Activated CD4-positive, alpha-beta T cell treated with anti-CD3 and anti-CD28 coated beads for 36 hours (primary cell): ENCODE measurements at places on chromosomes 2 and 18. TPM values are rescaled to one million over a fixed set of nuclear protein-coding genes. Genes with fewer than 3 reads are reported as not detected.

GRCh38 chr2:114752425-114752824, 310.0 kb downstream of the DPP10 start:
- DNase-seq: no peak

The POLE4 gene
- total RNA-seq: 29.3 TPM

DNA sequence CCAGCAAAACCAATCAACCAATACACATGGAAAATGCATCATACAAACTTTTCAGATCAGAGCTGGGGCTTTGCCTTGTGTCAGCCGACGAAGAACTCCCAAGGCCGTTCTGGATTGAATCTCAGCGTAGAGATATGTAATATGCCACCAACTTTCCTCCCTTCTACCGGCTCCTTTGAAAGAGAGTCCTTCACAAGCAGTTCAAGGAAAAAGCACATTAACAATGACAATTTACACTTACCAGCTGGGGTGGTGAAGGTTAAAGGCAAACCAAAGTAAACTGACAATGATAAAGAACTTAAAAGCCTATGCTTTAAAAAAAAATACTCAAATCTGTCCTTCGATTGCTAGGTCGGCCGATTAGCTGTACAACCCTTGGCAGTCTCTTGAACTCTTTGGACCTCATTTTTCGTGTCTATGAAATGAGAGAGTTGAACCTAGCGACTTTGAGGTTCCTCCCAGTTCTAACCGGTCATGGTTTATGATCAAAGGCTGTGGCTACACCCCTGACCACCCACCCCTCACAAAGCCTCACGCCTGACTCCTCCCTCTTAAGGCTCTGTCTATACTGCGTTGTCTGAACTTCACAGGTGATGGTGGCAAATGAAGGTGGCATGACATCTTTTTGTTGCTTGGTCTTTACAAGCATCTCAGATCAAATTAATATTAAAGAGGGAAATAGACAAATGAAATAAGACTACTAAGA, 46.2 kb downstream of the BCL2 start:
- DNase-seq: no peak

GRCh38 chr2:127597984-127598380, 48.0 kb upstream of the GPR17 start:
- DNase-seq: peak; percentile 5

DNA sequence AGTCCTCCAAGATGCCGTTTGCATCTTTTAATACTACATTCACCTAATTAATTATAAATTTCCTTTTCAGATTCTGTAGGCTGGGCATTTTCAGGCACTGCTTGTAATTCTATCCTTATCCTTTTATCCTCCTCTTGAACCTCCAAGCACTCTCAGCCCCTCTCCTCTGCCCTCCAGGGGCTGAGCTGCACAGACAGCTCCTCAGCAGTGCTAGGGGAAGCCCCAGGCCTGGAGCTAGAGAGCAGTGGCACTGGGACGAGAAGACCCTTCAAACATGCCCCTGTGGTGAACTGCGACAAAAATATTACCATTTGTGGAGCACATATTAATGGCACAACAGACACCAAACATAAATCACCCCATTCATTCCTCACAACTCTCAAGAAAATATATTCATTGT, 32.9 kb downstream of the CFAP210 start:
- no peak for DNase-seq

The GPR39 gene
- not detected for total RNA-seq

- no peak for DNase-seq
Observed at GRCh38 chr18:73749304-73749703, 398.3 kb downstream of the FBXO15 start.

DNA sequence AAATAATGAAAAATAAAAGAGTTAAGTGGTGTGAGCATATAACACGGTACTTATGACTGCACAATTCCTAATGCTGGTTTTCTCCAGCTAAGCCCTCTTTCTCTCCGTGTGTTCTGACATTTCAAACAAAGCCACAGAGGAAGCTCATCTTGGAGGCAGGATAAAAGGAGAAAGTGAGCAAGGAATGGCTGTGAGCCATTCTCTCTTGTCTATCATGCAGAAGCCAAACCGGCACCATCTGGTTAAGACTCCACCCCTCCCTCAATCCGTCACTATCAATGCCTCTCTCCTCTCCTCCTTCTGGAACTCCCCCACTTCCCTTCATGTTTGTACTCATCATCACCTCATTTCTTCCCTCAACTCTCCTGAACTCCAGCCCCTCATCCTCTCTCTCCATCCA, 210.4 kb downstream of the TMEM163 start:
- no peak for DNase-seq

DNA sequence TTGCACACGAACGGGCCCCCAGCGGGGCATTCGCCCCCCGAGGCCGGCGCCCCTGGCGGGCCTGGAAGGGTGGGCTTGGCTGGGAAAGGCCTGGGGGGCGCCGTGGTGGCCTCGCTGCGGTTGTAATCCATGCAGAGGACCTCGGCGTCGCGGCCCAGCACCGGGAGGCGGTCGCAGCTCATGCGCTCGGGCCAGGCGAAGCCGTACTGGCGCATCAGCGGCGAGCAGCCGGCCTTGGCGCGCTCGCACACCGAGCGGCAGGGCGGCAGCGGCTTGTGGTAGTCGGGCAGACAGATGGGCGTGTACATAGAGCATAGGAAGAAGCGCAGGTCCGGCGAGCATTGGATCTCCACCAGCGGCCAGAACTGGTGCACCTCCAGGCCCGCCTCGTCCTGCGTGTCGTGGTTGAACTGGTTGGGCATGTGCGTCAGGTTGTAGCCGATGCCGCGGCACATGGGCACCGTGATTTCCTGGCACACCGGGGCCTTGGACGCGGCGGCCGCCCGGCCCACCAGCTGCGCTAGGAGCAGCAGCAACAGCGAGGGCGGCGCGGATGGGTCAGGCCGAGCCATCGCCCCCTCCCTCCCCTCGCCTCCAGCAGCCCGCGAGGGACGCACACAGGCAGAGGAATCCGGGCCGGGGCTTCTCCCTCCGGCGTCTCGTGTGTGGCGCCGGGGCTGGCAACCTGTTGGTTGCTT, 1.4 kb downstream of the FZD5 start:
- peak; percentile 58 for DNase-seq

- DNase-seq: no peak
Observed at GRCh38 chr18:35172009-35172408, 68.8 kb upstream of the ZNF397 start.

- DNase-seq: no peak
Observed at GRCh38 chr18:27057519-27058234, 127.4 kb downstream of the CHST9 start.

The AGPS gene
- total RNA-seq: 58.7 TPM

- DNase-seq: peak; percentile 57
Observed at GRCh38 chr2:36507408-36507812, 90.6 kb downstream of the FEZ2 start.

- no peak for DNase-seq
Observed at GRCh38 chr2:213934560-213934959, 476.3 kb upstream of the VWC2L start.

The GALNT5 gene
- total RNA-seq: 0.04 TPM

The ANKRD30B gene
- total RNA-seq: not detected

- DNase-seq: no peak
Observed at GRCh38 chr2:236052926-236053821, 115.0 kb downstream of the GBX2 start.

The LRP1B gene
- total RNA-seq: not detected

- DNase-seq: peak; percentile 28
Observed at GRCh38 chr18:49487711-49488310, 777 bp upstream of the C18orf32 start.

DNA sequence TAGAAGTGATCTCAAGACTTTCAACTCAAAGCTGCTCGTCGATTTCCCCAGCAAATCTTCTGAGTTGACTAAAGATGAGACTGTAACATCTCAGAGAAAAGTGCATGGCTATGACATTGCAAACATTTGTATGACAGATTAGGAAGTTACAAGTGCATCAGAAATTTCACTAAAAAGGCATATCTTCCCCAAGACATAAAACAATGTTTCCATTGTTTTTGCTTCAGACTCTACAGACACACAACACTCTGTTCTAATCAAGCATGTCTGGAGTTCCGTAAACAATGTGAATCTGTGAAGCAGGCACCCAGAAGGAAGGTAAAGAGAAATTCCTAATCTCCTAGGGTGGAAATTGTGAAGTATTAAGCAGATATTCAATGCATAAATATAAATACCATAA, 144.6 kb upstream of the LYPD1 start:
- no peak for DNase-seq

GRCh38 chr2:230930149-230930780, 5.2 kb upstream of the GPR55 start:
- no peak for DNase-seq

DNA sequence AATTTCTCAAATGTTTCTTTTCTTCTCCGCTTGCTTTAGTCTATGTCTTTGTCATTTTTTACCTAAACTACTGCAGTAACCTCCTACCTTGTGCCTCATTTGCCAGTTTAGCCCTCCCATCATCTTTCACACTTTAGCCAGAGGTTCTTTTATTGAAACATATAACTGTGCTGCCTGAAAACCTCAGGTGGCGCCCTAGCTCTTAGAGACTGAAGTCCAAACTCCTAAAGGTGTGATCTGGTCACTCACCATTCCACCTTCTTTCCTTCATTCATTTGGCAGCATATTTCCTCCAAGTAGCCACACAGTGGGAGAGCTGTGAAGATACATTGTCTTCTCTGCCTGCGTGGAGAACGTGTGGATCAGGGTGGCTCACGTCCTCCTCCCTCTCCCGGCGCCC, 98.2 kb upstream of the MAPRE2 start:
- DNase-seq: no peak

GRCh38 chr18:41845563-41845962, 109.5 kb upstream of the PIK3C3 start:
- DNase-seq: no peak

GRCh38 chr2:234003972-234004617, 46.4 kb upstream of the SPP2 start:
- DNase-seq: peak; percentile 73

DNA sequence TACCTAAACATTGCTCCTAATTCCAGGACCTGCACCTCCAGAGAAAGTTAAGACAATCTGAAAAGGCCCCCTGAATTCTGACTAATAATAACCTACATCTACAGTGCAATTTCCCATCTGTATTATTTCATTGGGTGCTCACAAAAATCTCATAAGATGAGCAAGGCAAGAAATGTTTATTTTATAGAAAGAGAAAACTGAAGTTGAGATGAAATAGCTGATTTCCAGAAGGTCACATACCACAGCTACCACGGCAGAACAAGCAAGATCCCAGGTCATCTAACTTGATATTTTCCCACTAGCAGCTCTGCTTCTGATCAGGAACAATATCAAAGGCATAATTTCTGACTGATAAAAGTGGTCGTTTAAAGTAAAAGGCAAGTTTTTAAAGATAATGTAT, 105.8 kb upstream of the COL5A2 start:
- DNase-seq: no peak

DNA sequence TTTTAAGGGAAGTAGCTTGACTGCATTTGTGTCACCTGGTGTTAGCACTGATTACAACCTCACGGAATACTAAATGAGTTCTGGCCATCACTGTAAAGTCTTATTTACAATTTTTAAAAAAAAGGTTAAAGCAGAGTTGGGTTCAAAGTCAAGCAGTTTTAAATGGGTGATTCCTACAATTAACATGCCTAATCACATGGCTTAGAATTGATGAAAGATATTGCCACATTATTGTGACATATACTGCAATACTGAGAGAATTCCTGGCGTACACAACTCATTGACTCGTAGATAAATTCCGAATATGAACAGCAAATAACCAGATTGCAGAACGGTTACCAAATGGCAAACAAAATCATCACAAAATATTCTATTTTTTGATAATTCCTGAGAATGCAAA, 34.2 kb downstream of the ROCK2 start:
- no peak for DNase-seq

GRCh38 chr2:241088376-241088775, 13.7 kb downstream of the MTERF4 start:
- no peak for DNase-seq

GRCh38 chr2:167438206-167438605, 549.9 kb downstream of the XIRP2 start:
- no peak for DNase-seq

The PPM1B gene
- total RNA-seq: 34.8 TPM

GRCh38 chr2:177084607-177085006, 128.0 kb upstream of the HNRNPA3 start:
- no peak for DNase-seq

- no peak for DNase-seq
Observed at GRCh38 chr2:143903172-143903856, 616.6 kb downstream of the ZEB2 start.

The CIB4 gene
- not detected for total RNA-seq

The INHA gene
- not detected for total RNA-seq

DNA sequence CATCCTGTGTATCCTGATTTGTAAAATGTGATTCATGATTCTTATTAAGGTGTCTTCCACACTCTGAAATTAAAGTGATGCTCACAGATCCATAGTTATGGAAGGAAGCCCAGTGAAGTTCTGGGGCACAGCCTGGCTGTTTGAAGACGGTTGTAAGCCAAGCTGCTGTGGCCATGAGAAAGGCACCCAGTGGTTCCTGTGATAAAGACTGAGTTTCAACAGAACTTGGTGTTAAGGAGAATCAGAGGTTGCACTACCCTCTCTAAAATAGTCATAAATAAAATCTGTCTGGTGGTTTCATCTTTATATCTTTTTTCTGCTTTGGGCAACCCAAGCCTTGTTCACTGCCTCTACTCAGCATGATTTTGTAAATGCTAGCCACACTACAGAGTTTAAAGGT, 32.2 kb upstream of the SPOPL start:
- DNase-seq: no peak

DNA sequence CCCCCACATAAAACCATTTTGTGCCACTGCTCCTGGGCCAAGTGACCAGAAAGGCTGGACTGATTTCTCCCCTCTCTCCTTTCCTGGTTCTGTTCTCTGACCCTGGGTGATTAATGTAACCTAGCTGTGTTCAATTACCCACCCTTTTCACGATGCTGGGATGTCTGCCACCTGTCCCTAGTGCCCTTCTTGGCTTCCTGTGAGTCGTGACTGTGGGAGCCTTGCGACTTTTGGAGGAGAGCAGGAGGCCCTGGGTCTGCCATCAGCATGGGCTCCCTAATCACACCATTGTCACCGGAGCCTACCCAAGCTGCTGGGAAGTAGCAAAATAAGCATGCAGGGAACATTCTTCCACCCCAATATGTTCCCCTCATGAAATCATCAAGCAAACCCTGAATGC, 38.3 kb downstream of the SRSF7 start:
- DNase-seq: peak; percentile 22

- no peak for DNase-seq
Observed at GRCh38 chr2:224865016-224865415, 148.9 kb upstream of the CCDC195 start.

- DNase-seq: peak; percentile 48
Observed at GRCh38 chr18:68623342-68623741, 91.6 kb downstream of the TMX3 start.

The CYP26B1 gene
- not detected for total RNA-seq

GRCh38 chr2:136116151-136116812, 1.7 kb downstream of the CXCR4 start:
- peak; percentile 81 for DNase-seq

GRCh38 chr18:73656691-73657090, 490.9 kb downstream of the FBXO15 start:
- no peak for DNase-seq

GRCh38 chr2:211133766-211134165, 577.4 kb downstream of the CPS1 start:
- DNase-seq: no peak

- no peak for DNase-seq
Observed at GRCh38 chr18:44876755-44877154, 196.1 kb downstream of the SETBP1 start.
